ENCODE measurements at places on chromosomes 13 and 19.

- DNase-seq, result no peak
These were observed 15.0 kb upstream of the DHRS12 start for GRCh38 chr13:51818781-51819511.

DNA sequence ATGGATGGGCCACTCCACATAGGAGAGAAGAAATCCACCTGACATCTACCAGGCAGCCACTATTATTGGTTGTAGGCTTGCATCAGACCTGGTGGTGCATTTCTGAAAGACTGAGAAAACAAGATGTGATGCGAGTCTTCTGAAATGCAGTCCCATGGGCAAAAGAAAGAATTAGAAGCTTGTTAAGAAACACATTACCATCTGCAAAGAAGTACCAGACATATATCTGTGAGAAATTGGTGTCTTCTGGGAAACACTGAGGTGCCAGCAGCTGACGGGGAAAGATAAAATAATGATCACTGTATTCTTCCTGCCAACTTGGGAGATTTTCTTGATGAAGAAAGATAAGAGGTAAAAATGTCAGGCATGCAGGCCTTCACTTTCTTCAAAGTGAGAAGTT lies 14.4 kb downstream of the AMER2 start:
- no peak for DNase-seq

DNA sequence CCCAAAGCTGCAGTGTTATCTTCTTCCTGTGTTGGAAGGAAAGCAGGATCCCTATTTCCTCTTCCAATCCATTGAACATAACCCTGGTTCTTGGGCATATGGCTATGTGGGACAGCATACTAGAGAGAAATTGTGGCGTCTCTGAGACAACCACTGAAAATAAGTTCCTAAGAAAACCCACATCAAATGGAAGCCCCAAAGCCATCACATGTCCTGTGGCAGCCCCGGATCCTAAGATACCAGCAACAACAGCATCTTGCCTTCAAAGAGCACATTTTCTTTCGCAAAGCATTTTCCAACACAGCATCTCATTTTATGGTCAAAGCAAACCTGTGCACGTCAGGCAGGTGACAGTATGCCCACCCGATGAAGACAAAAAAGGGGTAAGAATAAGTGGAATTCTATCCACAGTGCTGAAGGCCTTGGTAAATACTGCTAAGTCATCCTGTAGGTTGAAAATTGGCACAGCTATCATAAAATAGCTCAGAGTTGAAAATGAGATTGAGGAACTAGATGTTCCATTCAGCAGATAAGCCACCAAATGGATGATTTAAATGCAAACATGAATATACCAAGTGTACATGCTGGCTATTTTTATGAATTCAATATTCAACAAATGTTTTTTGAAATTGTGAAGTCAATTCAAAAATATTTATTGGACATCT lies 232.2 kb downstream of the DLEU7 start:
- no peak for DNase-seq

GRCh38 chr19:43563816-43564457 lies 11.4 kb downstream of the XRCC1 start:
- no peak for DNase-seq

Data from fibroblast of villous mesenchyme (primary cell).